ENCODE measurements at places on chromosomes 3 and 15. TPM values are rescaled to one million over a fixed set of nuclear protein-coding genes. Genes with fewer than 3 reads are reported as not detected.

Gene NUP210
- total RNA-seq, result under 0.01 TPM

Gene CASR
- not detected for total RNA-seq

Gene UACA
- total RNA-seq, result 505 TPM

Gene NEIL1
- 0.56 TPM for total RNA-seq

Gene JMJD7
- 3.6 TPM for total RNA-seq

GRCh38 chr3:195096053-195096452 is 174.9 kb downstream of the XXYLT1 start:
- no peak for DNase-seq

- DNase-seq, result peak; percentile 64
These were observed 64.2 kb downstream of the SCAPER start for GRCh38 chr15:76840830-76841460.

- DNase-seq, result peak; percentile 6
These were observed 271.0 kb downstream of the PDZRN3 start for GRCh38 chr3:73353649-73354217.

GRCh38 chr3:160928183-160928726 is 172.2 kb downstream of the PPM1L start:
- DNase-seq, result no peak

DNA sequence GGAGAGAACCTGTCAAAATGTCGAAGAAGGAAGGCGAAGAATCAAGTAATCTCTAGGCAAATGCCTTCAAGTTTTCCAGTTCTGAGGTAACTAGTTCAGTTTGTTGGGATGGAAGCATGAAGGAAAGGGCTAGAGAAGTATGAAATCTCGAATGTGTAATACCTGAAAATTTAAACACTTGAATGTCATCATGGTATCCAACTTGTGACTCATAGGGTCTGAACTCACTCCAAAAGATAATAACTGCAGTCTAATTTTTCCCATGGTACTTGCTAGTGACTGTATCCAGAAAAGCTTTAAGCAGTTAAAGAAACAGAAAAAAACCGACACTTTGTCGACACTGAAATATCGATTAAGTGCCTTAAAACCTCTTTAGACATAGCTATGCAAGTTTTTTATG is 102.9 kb upstream of the CHRM5 start:
- DNase-seq, result peak; percentile 78

- no peak for DNase-seq
These were observed 80.8 kb downstream of the HERC1 start for GRCh38 chr15:63752979-63753378.

GRCh38 chr15:31975830-31976229 is 54.5 kb upstream of the CHRNA7 start:
- no peak for DNase-seq
